ENCODE measurements at places on chromosomes 11 and 22. TPM values are rescaled to one million over a fixed set of nuclear protein-coding genes. Genes with fewer than 3 reads are reported as not detected.

The DDTL gene
- not detected for total RNA-seq

GRCh38 chr22:49827271-49827852 lies 311 bp downstream of the BRD1 start:
- no peak overlapping the region for H3K4me3 ChIP-seq
- H3K36me3 ChIP-seq = peaks cover 11% of the 10 kb centered on the region
- H3K27me3 ChIP-seq = no peaks in the 10 kb centered on the region

The APIP gene
- 20.6 TPM for total RNA-seq

The SCN3B gene
- total RNA-seq = not detected

GRCh38 chr22:20319745-20320658 lies at the start of gene DGCR6L:
TSS of gene DGCR6L (minus strand) at chr22:20320060. CDS start at chr22:20319988, 72 bp downstream.
- no peaks in the 10 kb centered on the region for H3K36me3 ChIP-seq
- H3K4me3 ChIP-seq = peak within 1 kb of the TSS; percentile 94
- peaks cover 27% of the 10 kb centered on the region for H3K4me1 ChIP-seq
- no peaks in the 10 kb centered on the region for H3K27me3 ChIP-seq
- peak; percentile 93 for DNase-seq

The C11orf87 gene
- not detected for total RNA-seq

DNA sequence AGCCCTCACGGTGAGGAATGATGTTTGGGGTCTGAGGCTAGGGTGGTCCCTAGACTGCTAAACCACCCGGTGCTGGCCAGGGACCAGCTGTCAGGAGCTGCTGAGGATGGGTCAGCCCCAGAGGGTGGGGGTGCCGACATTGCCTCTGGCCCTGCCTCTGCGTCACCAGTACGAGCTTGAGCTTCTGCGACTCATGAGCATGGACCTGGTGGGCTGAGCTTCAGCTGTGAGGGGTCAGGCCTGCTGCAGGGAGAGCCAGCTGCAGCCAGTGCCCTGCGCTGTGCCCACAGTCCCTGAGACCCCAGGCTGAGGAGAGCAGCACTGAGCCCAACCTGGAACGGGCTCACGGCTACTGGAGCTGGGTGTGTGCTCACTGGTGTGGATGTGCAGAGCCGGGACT lies 7.0 kb downstream of the DERL3 start:
- H3K4me1 ChIP-seq = peaks cover 8% of the 10 kb centered on the region
- no peak overlapping the region for H3K4me3 ChIP-seq
- H3K36me3 ChIP-seq = peaks cover 5% of the 10 kb centered on the region
- no peaks in the 10 kb centered on the region for H3K27me3 ChIP-seq

The MICALL1 gene
- total RNA-seq = 26.3 TPM

The CARS1 gene
- total RNA-seq = 131 TPM

GRCh38 chr11:44328138-44328660 lies 18.3 kb upstream of the ALX4 start:
- no peak overlapping the region for H3K4me3 ChIP-seq
- H3K27me3 ChIP-seq = peaks cover 41% of the 10 kb centered on the region
- no peak overlapping the region for H3K27ac ChIP-seq

DNA sequence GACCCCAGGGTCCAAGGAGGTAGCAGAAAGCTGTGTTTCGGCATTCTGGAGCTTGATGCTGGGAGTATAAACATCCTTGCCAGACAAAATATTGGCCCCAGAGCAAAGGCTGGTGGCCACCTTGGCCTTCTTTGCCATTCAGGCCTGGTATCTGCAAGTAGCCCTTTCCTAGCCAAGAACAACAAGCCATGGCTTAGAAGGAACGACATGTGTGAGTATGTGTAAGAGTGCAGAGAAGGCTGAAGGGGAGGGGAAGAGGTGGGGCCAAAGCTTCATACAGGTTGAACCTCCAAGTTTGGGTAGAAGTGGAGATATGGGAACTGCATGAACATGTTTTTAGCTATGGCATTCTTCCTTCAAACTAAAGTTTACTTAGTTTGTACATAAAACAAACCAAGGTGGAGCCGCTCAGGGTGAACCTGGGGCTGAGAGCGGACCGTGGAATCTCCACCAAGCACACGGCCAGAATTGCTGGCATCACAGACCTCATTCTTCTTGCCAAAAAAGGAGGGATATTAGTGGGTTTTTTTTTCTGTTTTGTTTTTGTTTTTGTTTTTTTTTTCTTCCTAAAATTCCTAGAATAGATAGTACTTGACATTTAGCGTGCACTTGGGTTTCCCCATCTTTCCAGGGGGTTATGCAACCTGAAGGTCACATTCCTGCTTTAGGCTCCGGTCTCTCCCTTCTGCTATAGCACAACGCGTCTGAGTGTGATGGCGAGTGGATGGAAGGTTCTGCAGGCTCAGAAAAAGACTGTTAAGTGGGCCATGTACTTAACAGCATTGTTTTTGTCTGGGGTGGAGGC lies 70.9 kb downstream of the ADAMTS15 start:
- no peaks in the 10 kb centered on the region for H3K36me3 ChIP-seq
- no peak overlapping the region for H3K4me3 ChIP-seq
- peaks cover 4% of the 10 kb centered on the region for H3K4me1 ChIP-seq
- no peak overlapping the region for H3K27ac ChIP-seq

The KIRREL3 gene
- not detected for total RNA-seq

- no peak overlapping the region for H3K27ac ChIP-seq
- H3K27me3 ChIP-seq = no peaks in the 10 kb centered on the region
- no peak for DNase-seq
- no peak overlapping the region for H3K4me3 ChIP-seq
- peaks cover 33% of the 10 kb centered on the region for H3K4me1 ChIP-seq
These were observed 43.9 kb upstream of the YPEL1 start for GRCh38 chr22:21779444-21779843.

DNA sequence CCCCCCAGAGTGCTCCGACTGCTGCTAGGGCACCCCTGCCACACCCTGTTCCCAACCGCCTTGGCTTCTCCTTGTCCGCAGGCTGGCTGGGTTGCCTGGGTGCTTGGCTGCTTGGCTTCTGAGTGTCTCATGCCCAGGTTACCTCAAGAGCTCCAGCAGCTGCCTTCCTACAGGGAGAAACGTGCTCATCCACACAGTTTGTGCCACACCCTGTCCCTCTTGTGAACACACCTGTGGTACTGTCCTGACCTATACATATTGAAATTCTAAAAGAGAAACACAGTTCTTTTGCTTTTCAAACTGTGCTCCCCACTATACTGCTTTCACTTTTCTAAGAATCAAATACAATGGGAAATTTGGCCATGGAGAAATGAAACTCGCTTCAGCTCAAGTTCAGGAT lies 191.4 kb downstream of the DBX1 start:
- H3K4me1 ChIP-seq = peaks cover 37% of the 10 kb centered on the region
- H3K36me3 ChIP-seq = no peaks in the 10 kb centered on the region
- peaks cover 13% of the 10 kb centered on the region for H3K27me3 ChIP-seq

GRCh38 chr11:89489930-89490329 lies 1.2 kb downstream of the NOX4 start:
- no peak overlapping the region for H3K27ac ChIP-seq
- no peaks in the 10 kb centered on the region for H3K4me1 ChIP-seq
- no peak for DNase-seq
- H3K4me3 ChIP-seq = no peak overlapping the region
- H3K27me3 ChIP-seq = peaks cover 15% of the 10 kb centered on the region

GRCh38 chr11:47577460-47578041 lies 1.2 kb downstream of the KBTBD4 start:
- peak overlapping the region; percentile 98 for H3K4me3 ChIP-seq
- no peaks in the 10 kb centered on the region for H3K27me3 ChIP-seq
- no peak overlapping the region for H3K27ac ChIP-seq

DNA sequence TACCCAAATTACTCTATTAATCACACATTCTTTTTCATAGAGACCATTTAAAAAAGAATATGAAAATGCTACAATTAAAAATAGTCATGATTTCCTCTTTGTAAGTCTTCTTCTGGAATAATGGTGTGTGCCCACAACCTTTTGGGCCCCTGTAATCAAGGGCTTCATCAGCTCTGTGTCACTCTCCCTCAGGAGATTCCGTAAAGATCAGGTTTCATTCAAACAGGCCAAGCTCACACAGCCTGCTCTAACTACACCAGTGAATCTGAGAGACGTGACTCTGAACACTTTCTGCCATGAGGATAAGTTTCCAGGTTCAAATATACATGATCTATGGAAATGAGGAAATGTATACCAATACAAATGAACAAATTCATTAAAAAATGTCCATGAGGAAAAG lies 9.5 kb downstream of the DRICH1 start:
- H3K27me3 ChIP-seq = no peaks in the 10 kb centered on the region
- peaks cover 31% of the 10 kb centered on the region for H3K36me3 ChIP-seq
- no peak for DNase-seq
- H3K4me3 ChIP-seq = no peak overlapping the region

DNA sequence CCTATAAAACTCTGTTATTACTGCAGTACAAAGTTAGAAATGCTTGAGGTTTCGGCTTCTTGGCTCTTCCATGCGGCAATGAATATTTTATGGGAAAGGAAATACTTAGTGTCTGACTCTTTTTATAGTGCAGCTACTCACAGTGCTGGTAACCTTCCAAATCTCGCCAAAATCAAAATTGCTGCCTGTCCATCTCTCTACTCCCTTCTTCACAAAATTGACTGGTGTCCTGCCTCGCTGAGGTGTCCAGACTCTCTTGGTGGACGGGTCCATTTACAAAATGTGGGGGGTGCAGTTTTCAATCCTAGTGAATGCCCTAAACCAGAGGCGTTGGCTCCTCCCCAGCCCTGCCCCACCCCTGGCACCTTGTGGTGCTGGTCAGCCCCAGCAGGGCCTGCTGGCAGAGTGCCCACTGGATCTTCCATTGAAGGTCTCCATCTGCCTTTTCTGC lies 73.5 kb downstream of the ZBTB16 start:
- no peak overlapping the region for H3K4me3 ChIP-seq
- H3K36me3 ChIP-seq = no peaks in the 10 kb centered on the region
- H3K27ac ChIP-seq = no peak overlapping the region

DNA sequence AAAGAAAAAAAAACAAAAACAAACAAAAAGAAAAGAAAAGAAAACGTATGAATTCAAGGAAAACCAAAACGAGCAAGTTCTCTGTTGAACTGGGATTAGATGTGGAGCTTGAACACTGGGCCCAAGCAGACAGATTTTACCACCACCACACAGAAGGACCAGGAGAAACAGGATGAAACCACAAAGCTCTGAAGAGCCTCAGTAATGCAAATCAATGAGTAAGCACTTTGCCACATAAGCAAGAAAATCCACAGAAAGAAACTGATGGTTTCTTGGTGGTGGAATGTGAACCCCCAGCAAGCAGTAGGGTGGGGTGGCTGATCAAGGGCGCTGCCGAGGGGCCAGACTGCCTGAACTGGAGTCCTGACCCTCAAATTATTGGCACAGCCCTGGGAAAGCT lies 50.9 kb upstream of the NFRKB start:
- H3K36me3 ChIP-seq = peaks cover 25% of the 10 kb centered on the region
- no peaks in the 10 kb centered on the region for H3K4me1 ChIP-seq
- no peaks in the 10 kb centered on the region for H3K27me3 ChIP-seq
- no peak overlapping the region for H3K27ac ChIP-seq
- no peak for DNase-seq

The OR8G5 gene
- total RNA-seq = not detected

- H3K27me3 ChIP-seq = peaks cover 9% of the 10 kb centered on the region
- no peaks in the 10 kb centered on the region for H3K4me1 ChIP-seq
- no peak for DNase-seq
- H3K27ac ChIP-seq = no peak overlapping the region
- no peaks in the 10 kb centered on the region for H3K36me3 ChIP-seq
- no peak overlapping the region for H3K4me3 ChIP-seq
These were observed 6.9 kb upstream of the MS4A7 start for GRCh38 chr11:60371386-60371785.

The USP2 gene
- total RNA-seq = 0.23 TPM

GRCh38 chr11:91755526-91755925 lies 469.1 kb upstream of the FAT3 start:
- no peak overlapping the region for H3K27ac ChIP-seq
- H3K27me3 ChIP-seq = no peaks in the 10 kb centered on the region
- H3K4me3 ChIP-seq = no peak overlapping the region
- H3K36me3 ChIP-seq = no peaks in the 10 kb centered on the region
- H3K4me1 ChIP-seq = no peaks in the 10 kb centered on the region

DNA sequence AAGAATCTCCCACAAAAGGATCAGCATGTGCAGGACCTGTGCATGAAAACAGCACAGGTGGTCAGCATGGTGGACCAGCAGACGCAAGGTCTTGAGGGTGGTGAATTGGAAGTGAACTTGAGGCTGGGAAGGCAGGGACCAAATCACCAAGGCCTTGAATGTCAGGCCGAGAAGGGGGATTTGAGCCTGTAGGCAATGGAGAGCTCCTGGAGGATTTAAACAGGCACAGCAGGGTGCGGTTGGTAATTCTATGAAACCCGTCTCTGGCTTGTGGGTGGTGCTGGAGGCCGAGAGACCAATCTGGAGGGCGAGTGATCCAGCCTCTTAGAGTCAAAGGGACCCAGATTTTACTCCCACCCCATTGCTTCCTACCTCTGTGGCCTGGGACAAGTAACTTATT lies 2.4 kb downstream of the TSKU start:
- H3K27me3 ChIP-seq = peaks cover 13% of the 10 kb centered on the region
- H3K27ac ChIP-seq = no peak overlapping the region
- no peaks in the 10 kb centered on the region for H3K36me3 ChIP-seq

DNA sequence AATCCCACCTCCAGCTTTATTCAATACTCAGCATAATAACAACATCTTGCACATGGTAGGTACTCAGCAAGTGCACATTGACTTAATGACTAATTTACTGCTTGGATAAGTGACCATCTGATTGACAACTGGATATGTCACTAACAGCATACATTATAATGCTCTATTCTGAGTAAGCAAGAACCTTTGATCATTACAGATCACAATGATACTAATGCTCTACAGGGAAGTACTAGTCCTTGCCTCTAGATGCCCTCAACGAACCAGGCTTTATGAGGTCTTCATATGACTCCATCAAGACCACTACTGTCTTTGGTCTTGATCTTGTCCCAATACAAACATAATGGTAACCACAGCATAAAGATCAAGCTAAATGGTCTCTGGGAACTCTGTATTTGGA lies 167.6 kb upstream of the MTMR2 start:
- H3K27me3 ChIP-seq = no peaks in the 10 kb centered on the region
- no peak for DNase-seq
- peak overlapping the region; percentile 2 for H3K27ac ChIP-seq

The MYBPC3 gene
- 0.16 TPM for total RNA-seq

DNA sequence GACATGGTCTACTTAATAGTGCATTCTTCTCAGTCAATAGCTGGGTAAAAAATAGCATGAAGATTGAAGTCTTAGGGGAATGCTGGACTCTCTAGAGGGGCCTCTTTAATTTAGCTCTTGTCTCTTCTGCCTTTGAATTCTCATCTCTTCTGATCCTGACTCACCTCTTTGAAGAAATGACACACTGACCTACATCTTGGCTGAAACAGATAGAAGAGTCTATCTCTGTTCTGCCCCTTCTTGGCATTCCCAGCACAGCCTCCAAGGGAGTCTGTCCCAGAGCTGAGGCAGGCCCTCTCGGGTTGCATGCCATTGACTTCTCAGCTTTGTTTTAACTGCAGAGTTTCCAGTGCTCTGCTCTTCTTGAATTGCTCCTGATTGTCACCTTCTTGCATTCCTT lies 55.7 kb downstream of the PTPRJ start:
- peak overlapping the region; percentile 15 for H3K4me3 ChIP-seq
- H3K4me1 ChIP-seq = peaks cover 48% of the 10 kb centered on the region
- no peaks in the 10 kb centered on the region for H3K36me3 ChIP-seq
- peak overlapping the region; percentile 11 for H3K27ac ChIP-seq
- DNase-seq = no peak

The INS gene
- total RNA-seq = not detected

Data from naive thymus-derived CD8-positive, alpha-beta T cell (primary cell).